ENCODE measurements at places on chromosomes 13 and 19.

GRCh38 chr13:101210774-101211173, 205.5 kb downstream of the NALCN start:
- ATAC-seq, result no peak

DNA sequence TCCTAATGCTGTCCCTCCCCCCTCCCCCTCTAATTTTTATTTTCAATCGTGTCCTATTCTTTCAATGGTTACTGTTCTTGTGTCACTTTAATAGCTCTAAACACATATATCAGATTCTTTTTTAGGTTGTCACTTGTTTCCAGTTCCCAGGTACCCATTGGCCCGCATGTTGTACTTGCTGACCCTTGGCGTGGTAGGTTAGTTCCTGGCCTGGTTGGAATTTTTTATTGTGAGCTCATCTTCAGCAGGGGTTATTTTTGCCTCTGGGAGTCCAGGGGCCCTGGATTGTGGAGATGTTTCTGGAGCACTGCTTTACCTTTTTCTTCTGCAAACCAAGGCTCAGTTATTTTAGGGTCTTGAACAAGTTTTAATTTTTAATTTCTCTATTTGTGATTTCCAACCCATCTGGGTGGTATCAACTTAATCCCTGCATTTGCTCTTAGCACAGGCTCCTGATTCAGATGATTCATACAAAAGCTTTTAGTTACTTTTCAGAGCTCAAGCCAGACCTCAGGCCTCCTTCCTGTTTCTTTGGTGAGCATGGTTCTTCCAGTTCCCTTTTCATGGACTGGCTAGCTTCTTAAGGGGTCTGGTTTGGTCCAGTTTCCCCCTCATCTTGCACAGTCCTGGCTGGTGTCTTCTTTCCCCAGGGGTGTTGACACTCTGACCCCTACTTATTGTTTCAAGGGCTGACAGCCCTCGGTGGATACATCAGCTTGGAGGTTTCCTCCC, 220.5 kb downstream of the TM9SF2 start:
- no peak for ATAC-seq

DNA sequence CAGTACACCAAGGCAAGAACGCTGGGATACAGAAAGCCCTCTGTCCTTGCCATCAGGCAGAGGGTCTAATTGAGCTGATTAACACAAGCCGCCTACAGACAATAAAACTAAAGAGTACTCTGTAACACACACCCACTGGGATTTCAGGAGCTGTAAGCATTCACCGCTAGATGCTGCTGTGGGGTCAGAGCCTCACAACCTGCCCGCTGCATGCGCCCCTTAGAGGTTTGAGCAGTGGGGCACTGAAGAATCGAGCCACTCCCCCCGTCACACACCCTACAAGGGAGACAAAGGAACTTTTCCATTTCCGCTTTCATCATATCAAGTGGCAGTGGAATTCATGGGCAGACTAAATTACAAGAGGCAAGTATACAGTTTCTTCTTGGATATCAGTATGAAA, 1080.6 kb downstream of the PCDH17 start:
- ATAC-seq, result no peak

- no peak for ATAC-seq
Observed at GRCh38 chr13:25819856-25820530, 231.8 kb downstream of the SHISA2 start.

DNA sequence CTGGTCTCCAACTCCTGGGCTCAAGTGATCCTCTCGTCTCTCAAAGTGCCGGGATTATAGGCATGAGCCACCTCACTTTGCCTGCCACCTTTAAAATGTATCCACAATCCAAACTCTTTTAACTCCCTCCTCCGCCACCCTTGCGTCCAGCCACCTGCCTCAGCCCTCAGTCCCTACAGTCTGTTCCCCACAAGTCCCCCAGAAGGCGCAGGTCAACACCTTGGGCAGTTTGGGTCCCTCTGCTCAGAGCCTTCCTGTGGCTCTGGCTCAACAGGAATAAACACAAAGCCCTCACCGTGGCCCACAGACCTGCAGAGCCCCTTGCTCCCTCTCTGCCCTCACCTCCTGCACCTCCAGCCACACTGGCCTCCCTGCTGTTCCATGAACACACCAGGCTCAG, 7.5 kb upstream of the EMC10 start:
- ATAC-seq, result no peak

GRCh38 chr13:22121146-22121739, 450.4 kb downstream of the FGF9 start:
- ATAC-seq, result no peak

DNA sequence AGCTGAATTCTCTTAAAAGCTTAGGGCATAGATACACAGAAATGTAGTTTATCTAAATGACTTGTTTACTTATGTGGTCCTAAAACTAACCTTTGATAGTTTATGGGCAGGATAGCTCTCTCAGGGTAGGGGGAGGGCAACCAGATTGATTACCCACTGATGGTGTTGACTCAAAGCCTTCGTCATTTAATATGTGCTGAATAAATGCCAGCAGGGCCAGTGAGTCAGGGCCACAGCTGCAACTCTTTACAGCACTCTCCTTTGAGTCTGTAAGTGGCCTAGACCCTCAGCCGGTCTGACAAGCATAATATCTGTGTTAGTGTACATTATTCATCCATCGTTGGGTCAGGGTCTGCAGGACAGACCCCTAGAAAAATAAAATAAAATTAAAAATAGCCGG, 128.5 kb downstream of the ZNF675 start:
- no peak for ATAC-seq

DNA sequence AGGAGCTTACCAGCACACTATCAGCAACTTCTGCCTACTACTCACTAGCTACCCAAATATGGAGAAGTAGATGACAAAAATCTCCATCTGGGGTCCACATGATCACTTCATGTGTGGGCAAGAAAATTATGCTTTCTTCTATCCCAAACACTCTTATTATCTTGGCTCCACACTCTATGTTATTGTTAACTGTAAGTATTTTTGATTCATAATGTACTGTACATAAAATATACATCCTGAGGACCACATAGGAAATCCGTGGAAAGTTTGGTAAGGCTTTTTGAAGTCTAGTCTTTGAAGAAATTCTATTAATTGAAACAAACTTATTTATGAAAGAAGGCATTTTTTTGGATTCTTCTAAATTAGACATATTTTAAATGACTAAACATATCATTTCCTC, 378.8 kb downstream of the DACH1 start:
- ATAC-seq, result no peak

GRCh38 chr13:27919934-27920676, at the start of gene PDX1:
Gene PDX1, plus strand, starts transcription at chr13:27920000. Its CDS starts 139 bp downstream, at chr13:27920139.
- peak; percentile 52 for ATAC-seq

DNA sequence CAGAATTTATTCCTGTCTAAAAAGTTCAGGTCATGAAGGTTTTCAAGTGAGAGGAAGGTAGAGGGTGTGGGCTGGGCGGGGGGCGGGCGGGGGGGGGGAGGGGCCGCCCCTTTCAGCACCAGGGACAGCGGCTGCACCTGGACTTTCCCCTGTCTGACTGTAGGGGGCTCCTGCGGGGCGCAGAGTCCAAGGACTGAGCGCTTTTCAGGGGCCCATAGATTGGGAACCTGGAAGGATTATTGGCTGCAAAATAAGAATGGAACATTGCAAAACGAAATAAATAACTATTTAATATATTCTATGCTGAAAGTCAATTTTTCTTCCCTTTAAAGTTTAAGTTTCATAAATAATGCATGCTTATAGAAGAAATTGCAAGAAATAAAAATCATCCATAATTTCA, 8.9 kb upstream of the CYP4F3 start:
- no peak for ATAC-seq

- ATAC-seq, result no peak
Observed at GRCh38 chr19:47560999-47561398, 11.9 kb downstream of the ZNF541 start.

DNA sequence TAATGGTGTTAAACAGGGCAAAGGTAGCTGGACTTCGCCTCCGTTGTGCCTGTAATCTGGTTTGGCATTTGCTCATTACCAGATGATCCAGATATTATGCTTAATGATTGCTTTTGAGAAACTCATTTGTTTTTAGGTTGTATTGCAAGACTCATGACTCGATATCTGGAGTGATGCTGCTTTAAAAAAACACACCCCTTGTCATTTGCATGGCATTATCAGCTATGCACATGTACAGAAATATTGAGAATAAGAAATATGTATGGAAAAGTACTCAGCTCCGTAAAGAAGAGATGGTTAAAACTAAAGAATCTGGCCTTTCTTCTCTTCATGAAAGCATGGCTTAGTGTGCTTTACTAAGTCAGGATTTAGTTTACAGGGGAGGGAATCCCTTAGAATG, 95.0 kb downstream of the ARHGEF7 start:
- no peak for ATAC-seq

GRCh38 chr19:31096935-31097545, 252.2 kb downstream of the TSHZ3 start:
- ATAC-seq, result no peak

GRCh38 chr13:46354156-46355087, 32.6 kb downstream of the RUBCNL start:
- no peak for ATAC-seq

DNA sequence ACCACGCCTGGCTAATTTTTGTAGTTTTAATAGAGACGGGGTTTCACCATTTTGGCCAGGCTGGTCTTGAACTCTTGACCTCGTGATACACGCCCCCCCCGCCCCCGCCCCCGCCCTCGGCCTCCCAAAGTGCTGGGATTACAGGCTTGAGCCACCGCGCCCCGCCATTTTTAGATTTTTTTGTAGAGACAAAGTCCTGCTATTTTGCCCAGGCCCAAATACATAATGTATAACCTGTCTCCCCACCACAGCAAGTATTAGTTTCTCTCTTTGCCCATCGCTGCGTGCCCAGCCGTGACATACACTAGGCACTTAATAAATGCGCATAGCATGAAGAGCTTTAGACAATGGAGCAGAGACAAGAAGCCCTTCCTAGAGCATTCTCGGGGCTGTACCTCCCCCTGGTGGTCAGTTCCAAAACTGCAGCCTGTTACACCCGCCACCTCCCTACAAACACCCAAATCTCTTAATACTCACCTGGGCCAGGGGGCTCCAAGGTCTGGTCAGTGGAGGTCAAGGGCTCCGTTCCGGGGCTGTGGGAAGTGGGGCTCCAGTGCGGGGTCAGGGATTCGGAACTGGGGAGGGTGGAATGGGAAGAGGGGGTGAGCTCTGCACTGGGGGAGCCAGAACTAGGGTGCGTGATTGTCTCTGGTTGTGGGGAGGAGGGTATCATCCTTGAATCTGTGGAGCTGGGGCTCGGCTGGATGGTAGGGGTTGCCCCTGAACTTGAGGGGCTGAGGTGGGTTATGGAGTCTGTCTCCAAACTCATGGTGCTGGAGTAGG, 22.5 kb downstream of the IQCN start:
- peak; percentile 71 for ATAC-seq

DNA sequence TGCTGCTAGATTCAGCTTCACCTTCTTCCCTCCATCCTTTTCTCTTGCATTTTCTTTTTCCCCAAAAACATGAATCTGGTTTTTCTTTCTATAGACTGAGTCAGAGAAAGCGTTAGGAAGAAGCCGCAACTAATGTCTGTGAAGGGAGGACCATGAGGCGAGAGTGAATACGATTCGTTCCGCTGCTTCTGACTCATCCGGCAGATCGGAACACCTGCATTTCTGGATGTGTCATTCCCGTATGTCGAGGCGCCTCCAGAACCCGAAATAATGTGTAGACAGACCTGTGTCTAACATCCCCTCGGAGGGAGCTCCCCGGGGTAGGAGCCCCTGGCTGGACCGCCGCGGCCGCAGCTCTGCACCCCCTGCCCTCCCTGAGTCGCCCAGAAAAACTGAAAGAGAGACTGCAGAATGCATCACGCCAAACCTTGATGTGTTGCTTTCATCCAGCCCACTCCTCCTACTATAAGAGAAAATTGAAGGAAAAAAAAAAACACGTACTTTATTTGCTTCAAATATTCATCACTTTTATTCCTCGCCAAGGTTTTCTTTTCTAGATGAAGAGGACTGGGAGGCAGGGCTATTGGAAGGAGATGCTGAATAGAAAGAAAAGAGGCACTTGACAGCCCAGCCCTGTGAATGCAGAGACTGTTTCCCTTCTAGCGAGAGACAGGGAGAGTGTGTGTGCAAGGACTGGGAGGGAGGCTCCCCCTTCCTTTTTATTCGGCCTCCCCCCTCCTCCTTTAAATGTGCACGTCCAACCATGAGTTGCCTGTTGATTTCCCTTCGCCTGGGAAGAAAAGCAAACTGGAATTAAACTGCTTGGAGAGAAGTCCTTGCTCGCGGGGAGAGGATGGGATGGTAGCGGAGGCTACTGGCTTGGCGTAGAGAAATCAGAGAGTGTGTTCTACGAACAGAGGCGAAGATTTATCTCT, 616 bp upstream of the PCDH17 start:
- ATAC-seq, result no peak

- ATAC-seq, result no peak
Observed at GRCh38 chr13:64057372-64058020, 2641.8 kb upstream of the PCDH20 start.

- no peak for ATAC-seq
Observed at GRCh38 chr13:95950103-95950502, 103.1 kb downstream of the UGGT2 start.

GRCh38 chr13:51435002-51435578, 17.7 kb downstream of the INTS6 start:
- no peak for ATAC-seq

DNA sequence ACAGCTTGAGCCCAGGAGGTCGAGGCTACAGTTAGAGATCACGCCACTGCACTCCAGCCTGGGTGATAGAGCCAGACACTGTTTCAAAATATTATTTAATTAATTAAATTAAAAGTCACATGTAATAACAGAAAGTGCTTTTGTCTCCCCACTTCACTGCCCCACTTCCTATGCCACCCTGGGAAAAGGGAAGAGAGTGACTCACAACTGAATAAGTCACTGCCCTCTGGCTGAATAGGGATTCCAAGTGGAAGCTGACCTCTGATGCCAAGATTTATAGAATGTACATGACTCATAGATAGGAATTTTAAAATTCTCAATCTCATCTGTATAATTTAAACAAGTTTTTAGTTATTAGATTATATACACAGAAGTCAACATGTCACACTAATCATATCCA, 22.2 kb upstream of the ERVV-1 start:
- no peak for ATAC-seq

DNA sequence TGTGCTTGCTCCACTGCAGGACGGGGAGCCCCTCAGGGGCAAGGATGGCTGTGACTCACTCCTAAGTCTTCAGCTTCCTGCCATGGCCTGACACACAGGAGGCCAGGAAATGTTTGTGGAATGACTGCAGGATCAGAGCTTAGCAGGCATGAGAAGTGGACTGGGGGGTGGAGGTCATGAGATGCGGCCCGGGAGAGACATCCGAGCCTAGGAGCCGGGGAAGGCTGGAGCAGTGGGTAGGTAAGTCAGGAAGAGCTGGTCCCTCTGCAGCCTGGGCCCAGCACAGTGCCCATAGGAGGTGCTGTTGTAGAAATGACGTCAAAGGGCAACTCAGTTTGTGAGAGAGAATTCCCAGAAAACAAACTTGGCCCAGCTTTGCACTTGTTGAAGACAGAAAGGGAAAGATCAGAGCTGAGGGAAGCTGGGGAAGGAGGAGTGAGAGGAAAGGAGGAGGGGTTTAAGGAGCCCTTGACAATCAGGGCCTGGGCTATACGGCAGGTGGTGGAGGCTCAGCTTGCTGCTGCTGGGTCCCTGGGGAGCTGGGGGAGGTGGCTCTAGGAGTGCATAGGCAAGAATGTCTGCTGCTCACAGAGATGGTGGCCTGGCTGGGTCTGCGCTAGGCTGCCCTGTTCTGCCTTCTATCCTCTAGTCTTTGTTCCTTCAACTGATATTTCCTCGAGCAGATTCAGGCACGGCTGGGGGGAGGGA, 18.5 kb downstream of the POU2F2 start:
- ATAC-seq, result peak; percentile 84

GRCh38 chr13:98508280-98508679, 68.6 kb downstream of the STK24 start:
- ATAC-seq, result no peak
